Left renal cortex interstitium (tissue), 4 donors: ENCODE measurements at places on chromosomes 16 and 17. TPM values are rescaled to one million over a fixed set of nuclear protein-coding genes. Genes with fewer than 3 reads are reported as not detected.

C17orf67 gene
- polyA plus RNA-seq, result 1.5 TPM

DNA sequence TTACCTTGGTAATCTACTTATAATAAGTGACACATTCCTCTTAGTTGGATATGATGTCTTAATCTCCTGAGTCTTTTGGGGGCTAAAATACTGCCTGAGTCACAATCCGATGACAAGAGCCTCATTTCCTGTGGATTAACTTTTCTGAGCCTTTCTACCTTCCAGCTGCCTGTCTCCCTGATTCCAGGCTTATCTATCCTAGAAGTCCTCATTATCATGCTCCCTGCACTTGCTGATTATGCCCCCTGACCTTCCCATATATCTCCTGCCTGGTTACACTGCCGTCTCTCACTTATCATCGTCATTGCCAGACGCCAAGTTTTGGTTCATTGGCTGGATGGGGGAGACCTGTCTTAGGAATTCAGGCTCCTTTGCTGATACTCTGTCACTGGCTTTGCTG, 727.4 kb upstream of the CA10 start:
- no peak for DNase-seq

GRB7 gene
- 30.0 TPM for polyA plus RNA-seq

DNA sequence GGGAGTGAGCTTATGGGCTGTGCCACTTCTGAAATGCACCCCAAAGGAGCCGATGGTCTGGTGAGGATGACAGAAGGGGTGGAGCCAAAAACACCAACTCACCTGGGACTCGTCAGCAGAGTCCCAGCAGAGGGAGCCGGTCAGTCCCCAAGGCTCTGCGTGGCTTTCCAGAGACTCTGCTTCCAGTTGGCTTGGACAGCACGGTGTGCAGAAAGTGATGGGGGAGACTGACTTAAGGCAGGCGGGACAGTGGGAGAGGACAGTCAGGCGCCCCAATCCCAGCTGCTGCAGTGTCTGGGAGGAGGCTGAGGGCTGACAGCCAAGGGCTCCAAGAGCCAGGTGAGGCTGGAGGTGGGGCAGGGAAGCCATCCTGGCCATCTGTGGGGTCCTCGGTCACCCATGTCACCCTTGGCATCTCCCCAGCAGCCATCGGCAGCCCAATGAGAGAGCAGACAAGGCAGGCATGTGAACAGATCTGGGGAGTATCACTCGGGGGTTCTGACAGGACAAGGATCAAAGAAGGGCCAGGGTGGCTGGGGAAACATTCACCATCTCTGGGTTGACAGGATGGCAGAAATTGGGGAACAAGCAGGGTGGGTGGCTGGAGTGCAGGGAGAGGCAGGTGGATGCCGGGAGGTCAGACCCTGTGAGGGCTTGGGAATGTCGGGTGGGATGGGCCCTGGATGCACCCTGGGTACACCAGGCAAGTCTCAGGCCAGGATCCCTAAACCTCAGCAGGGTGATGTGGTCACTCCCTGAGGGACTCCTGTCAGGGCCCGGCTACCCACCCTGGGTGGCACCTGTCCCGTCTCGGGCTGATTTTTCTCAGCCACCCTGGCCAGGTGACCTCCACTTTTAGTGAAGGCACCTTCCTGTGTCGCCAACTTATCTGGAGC, 8.9 kb upstream of the KRTAP17-1 start:
- no peak for DNase-seq

DNA sequence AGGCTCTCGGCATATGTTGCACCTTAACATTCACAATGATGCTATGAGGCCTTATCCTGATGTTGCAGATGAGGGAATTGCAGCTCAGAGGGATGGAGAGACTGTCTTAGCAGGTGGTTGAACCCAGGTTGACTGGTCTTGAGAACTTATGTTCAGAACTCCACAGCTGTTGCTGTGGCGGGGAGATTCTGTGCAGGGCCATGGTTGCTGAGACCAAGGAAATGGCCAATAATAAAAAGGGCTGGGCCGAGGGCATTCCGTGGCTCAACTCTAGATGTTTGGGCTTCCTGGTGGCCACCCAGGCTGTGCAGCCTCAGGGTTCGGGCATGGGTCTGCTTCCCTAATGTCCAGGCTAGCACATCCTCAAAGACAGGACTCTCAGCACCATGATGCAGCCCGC, 5.9 kb downstream of the KSR1 start:
- DNase-seq, result no peak

GRCh38 chr16:9077091-9077809, 14.2 kb upstream of the HAPSTR1 start:
- DNase-seq, result no peak

- DNase-seq, result no peak
Measured at GRCh38 chr17:79361873-79362771, 248.7 kb downstream of the RBFOX3 start.

- DNase-seq, result no peak
Measured at GRCh38 chr17:17711641-17712162, 30.4 kb downstream of the RAI1 start.

STH gene
- polyA plus RNA-seq, result 0.35 TPM

GRCh38 chr17:51667706-51668083, 407.3 kb downstream of the UTP18 start:
- no peak for DNase-seq

GRCh38 chr16:21274172-21274726, 3.8 kb downstream of the CRYM start:
- DNase-seq, result no peak

- no peak for DNase-seq
Measured at GRCh38 chr17:47978324-47978723, 7.4 kb downstream of the CDK5RAP3 start.

- no peak for DNase-seq
Measured at GRCh38 chr17:56754523-56755208, 79.1 kb downstream of the C17orf67 start.

IL21R gene
- polyA plus RNA-seq, result not detected

TMED6 gene
- polyA plus RNA-seq, result 3.0 TPM

- no peak for DNase-seq
Measured at GRCh38 chr16:69522732-69523404, 42.9 kb upstream of the NFAT5 start.

GRCh38 chr17:79977708-79978547, 57.7 kb downstream of the TBC1D16 start:
- no peak for DNase-seq

- no peak for DNase-seq
Measured at GRCh38 chr17:14693382-14693781, 392.5 kb downstream of the HS3ST3B1 start.

DNA sequence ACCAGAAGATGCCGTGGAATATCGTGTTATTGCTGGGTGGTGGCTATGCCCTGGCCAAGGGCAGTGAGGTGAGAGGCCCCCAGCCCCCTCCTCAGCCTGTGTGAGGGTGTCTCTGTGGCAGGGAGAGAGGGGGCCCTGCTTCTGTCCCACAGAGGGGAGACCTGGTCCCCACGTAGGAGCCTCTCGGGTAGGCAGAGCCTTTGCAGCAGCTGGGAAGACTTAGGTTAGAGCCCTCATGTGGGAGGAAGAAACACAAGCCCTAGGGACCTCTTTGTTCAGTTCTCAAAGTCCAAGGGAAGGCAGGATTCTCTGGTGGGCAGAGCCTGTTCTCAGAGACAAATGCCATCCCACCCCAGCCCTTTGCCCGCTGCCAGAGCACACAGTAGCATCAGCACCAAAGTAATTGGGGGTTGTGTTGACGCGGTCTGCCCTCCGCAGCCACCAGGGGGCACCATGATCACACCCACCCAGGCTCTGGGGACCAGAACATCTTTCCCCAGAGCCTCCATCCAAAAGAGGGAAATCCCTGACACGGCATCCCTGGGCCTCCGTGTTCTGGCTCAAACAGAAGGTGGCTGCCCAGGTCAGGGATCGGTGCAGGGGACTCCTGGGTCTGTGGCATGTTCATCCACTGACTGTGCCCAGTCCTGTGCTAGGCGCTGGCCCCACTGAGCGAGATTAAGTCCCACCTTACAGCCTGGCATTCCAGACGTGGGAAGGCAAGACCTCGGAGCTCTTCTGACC, 11.5 kb upstream of the FOXN1 start:
- peak; percentile 55 for DNase-seq

DNA sequence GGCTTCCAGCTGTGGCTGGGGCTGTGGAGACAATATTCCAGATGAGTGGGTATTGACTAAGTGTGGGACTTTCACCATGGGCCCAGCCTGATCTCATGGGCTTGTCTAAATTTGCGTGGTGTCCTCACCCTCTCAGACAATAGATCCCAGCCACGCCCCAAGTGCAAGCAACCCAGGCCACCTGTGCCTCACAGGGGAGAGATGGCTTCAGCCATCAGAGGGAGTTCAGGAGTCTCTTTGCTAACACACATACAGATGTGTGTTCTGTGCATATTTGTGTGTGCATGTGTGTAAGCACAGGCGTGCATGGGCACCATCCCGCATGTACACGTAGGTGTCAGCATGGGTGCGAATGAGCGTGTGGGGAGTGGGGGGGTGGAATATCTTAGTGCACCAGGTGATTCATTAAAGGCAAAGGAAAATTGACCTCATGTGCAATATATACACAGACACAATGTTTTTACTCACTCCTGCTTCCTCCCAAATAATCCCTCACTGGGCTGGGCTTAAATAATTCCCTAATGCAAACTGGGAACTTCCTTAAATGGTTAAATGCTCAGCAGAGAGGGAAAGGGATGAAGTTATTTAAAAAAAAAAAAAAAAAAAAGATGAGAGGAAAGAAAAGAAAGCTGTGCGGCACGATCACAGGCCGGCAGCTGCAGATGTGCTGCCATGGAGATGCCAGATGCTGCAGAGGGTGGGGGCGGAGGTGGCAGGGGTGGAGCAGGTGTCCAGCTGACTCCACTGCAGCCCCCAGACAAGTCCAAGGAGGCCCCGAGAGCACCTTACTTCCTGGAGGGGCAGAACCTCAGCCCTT, 24.0 kb upstream of the CDC42EP4 start:
- DNase-seq, result no peak

- no peak for DNase-seq
Measured at GRCh38 chr17:57940653-57941329, 14.4 kb downstream of the CUEDC1 start.

TP53TG3B gene
- polyA plus RNA-seq, result not detected

GRCh38 chr17:52048137-52048898, 110.2 kb downstream of the CA10 start:
- DNase-seq, result no peak

DNA sequence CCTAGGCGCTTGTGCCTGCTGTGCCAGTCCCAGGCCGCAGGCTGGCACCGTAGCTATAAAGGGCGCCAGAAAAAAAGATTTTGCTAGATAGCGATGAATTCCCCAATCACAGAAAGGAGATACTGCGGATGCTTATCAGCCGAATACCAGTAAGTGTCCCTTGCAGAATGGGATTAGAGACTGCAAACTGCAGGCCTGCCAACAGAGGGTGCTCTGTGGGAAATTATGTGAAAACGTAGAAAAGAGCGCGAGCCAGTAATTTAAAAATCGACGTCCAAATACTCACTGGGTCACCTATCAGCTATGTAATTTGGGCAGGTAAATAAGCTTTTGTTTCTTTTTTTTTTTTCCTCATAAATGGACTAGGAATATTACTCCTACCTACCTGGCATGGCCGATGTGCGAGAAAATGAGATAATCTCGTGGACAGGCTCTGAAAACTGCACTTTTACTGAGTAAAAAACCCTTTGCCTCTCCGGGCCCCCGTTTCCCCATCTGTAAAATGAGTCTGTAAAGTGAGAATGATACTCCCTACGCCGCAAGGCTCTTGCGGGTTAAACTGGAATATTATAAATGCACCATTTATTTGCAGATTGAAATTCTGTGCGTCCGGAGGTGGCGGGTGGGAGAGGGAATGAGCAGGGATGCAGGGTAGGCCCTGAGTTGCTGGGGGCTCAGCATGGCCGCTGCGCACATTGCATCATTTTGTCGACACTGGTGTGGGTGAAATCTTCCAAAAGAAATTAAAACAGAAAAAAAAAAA, 1.2 kb upstream of the COG1 start:
- peak; percentile 65 for DNase-seq

DNA sequence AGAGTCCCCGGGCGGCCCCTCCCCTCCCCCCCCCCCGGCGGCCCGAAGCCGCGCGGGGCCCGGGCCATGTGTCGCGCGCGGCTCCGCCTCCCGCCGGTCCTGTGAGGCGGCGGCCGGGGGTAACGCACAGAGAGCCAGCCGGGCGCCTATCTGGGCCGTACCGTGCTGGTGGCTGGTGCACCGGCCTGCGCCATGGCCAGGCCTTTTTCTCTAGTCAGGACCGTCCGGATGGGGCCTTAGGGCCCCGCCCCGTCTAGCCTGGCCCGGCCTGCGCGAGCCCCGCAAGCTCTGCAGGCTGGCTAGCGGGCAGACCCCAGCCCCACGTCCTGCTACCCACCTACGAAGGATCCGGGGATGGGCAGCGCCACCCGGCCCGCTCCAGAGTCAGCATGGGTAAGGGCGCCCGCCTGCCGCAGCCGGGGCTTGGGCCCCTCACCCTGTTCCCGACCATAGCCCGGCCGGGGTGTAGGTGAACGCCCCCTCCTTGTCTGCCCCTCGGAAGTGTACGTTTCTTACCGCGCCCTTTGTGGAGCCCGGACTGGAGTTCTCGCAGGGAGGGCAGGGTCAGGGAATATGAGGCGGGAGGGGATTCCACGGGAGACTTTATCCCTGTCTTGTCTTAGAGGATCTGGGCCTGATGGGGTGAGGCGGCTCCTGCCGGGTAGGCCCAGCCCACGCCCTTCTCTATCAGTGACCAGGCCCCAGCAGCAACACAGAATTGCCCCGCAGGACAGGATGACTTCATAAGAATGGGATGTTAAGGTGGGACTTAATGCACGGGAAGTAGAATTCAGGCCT, at the start of gene CENPT:
Gene CENPT (minus strand): TSS at position 630 of the 798 bp plus-strand sequence. CDS start 13,834 bp downstream, outside the sequence.
- DNase-seq, result no peak

DNA sequence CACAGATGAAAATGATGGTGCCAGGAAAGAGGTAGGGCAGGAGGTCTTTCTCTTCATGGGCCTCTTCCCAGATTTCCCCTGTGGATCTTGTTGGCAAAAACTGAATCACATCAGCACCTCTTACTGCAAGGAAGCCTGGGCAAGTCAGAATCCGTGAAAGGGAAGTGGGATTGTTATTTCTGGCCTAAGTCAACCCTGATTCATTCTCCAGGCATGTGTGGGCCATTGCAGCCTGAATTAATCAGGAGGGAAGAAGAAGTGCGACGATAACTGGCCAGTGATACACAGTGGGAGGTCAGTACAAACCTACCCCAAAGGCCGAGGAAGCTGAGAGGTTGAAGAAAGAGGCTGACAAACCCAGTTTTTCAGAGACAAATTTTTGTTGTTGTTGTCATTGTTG, 17.9 kb upstream of the NSMCE1 start:
- no peak for DNase-seq

DNA sequence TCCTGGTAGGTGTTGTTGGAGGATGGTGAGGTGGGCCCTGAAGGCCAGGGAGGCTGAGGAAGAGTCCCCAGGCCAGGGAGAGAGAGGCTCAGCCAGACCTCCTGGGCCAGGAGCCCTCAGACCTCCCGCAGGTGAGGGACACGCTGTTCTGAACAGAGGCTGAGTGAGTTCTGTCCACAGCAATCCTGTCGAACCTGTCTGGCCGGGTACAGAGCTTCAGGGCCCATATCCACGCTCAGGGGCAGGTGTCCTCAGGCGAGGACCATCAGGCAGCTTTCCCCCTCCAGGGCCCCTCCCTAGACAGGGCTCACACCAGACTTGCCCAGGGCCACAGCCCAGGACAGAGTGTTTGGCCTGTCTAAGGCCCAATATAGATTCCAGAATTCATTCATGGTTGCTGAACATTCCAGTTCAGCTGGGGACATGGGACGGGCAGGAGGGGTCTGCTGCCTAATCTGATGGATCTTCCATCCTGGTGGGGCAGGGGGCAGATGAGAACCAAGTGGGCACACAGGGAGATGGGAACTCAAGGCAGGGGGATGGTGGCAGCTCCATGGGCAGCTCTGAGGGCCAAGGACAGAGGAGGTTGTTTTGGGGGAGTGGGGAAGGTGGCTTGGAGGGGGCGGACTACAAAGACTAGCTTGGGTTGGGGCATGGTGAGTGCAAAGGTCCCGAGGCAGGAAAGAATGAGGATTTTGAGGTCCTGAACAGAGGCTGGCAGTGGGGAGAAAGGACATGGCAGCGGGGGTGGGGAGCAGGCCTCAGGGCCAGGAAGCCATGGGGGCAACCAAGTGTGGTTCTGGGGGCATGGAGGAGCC, 23.4 kb upstream of the MPRIP start:
- DNase-seq, result no peak
